ENCODE measurements at places on chromosomes 11 and 22. TPM values are rescaled to one million over a fixed set of nuclear protein-coding genes. Genes with fewer than 3 reads are reported as not detected.

- H3K4me1 ChIP-seq = no peaks in the 10 kb centered on the region
- DNase-seq = no peak
- H3K36me3 ChIP-seq = no peaks in the 10 kb centered on the region
- H3K27me3 ChIP-seq = no peaks in the 10 kb centered on the region
Observed at GRCh38 chr11:45000918-45001317, 50.2 kb upstream of the TP53I11 start.

- H3K27me3 ChIP-seq = peaks cover 74% of the 10 kb centered on the region
- no peak overlapping the region for H3K27ac ChIP-seq
- no peaks in the 10 kb centered on the region for H3K36me3 ChIP-seq
- no peak overlapping the region for H3K4me3 ChIP-seq
- peaks cover 5% of the 10 kb centered on the region for H3K4me1 ChIP-seq
Observed at GRCh38 chr11:2149864-2150847, 10.9 kb downstream of the INS start.

- H3K27ac ChIP-seq = peak overlapping the region; percentile 31
- H3K36me3 ChIP-seq = no peaks in the 10 kb centered on the region
- peak; percentile 32 for DNase-seq
- H3K27me3 ChIP-seq = no peaks in the 10 kb centered on the region
- H3K4me1 ChIP-seq = peaks cover 11% of the 10 kb centered on the region
Observed at GRCh38 chr11:102560555-102561011, 30.0 kb upstream of the MMP7 start.

TSSK2 gene
- total RNA-seq = not detected

ABTB2 gene
- 6.9 TPM for total RNA-seq

DNA sequence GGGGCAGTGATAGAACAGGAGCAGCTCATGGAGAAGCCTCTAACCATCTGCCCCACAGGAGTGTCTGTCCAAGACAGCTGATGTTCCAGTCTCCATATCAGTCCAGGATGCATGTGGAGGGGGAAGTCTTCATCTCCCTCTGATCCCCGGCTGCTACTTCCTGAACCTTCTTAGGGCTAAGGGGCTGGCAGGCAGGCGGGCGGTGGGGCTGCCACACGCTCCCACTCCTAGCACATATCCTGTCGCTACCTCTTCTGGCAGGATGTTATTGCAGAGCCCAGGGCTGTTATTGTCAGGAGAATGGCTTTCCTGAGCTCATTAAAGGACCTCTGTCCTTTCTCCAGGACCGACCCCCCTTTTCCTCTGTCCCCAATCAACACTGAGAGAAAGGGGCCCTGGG is 25.4 kb downstream of the LRRC55 start:
- no peak for DNase-seq
- peaks cover 11% of the 10 kb centered on the region for H3K4me1 ChIP-seq
- no peaks in the 10 kb centered on the region for H3K27me3 ChIP-seq

- no peaks in the 10 kb centered on the region for H3K27me3 ChIP-seq
- H3K27ac ChIP-seq = no peak overlapping the region
- no peak overlapping the region for H3K4me3 ChIP-seq
- DNase-seq = no peak
- H3K36me3 ChIP-seq = no peaks in the 10 kb centered on the region
Observed at GRCh38 chr22:40520562-40520961, 116.0 kb downstream of the MRTFA start.

ZMAT5 gene
- 22.6 TPM for total RNA-seq

- H3K27ac ChIP-seq = no peak overlapping the region
- H3K4me1 ChIP-seq = peaks cover 3% of the 10 kb centered on the region
- no peak overlapping the region for H3K4me3 ChIP-seq
- H3K27me3 ChIP-seq = peaks cover 33% of the 10 kb centered on the region
- no peak for DNase-seq
Observed at GRCh38 chr22:49721211-49721763, 106.4 kb downstream of the BRD1 start.

KDM4E gene
- not detected for total RNA-seq

Data from left lung (tissue), 14 donors.